ENCODE measurements at places on chromosomes 2 and 18. TPM values are rescaled to one million over a fixed set of nuclear protein-coding genes. Genes with fewer than 3 reads are reported as not detected.

CLEC4F gene
- 0.66 TPM for total RNA-seq

SERPINB7 gene
- not detected for total RNA-seq

LRP2 gene
- total RNA-seq, result not detected

SP110 gene
- total RNA-seq, result 1.3 TPM

C2orf66 gene
- total RNA-seq, result 0.34 TPM

SLC8A1 gene
- total RNA-seq, result 1.9 TPM

PLEKHH2 gene
- 0.71 TPM for total RNA-seq

MAP3K19 gene
- total RNA-seq, result not detected

ALPI gene
- not detected for total RNA-seq

SMAD7 gene
- 10.8 TPM for total RNA-seq

SNTG2 gene
- total RNA-seq, result 7.7 TPM

DCDC2C gene
- not detected for total RNA-seq

KCNS3 gene
- total RNA-seq, result 5.5 TPM

GREB1L gene
- total RNA-seq, result 154 TPM

CCDC141 gene
- 0.51 TPM for total RNA-seq

CENPA gene
- total RNA-seq, result 4.7 TPM

NT5DC4 gene
- not detected for total RNA-seq

FSIP2 gene
- total RNA-seq, result 56.4 TPM

STARD6 gene
- not detected for total RNA-seq

RBKS gene
- total RNA-seq, result 1.2 TPM

LOXHD1 gene
- total RNA-seq, result not detected

ABCG5 gene
- not detected for total RNA-seq

ZBTB7C gene
- 10.6 TPM for total RNA-seq

HES6 gene
- total RNA-seq, result 665 TPM

SNX17 gene
- 72.5 TPM for total RNA-seq

Measured in glutamatergic neuron (in vitro differentiated cells).